ENCODE measurements at places on chromosomes 2 and 18.

- no peak for DNase-seq
Observed at GRCh38 chr2:112312821-112313220, 37.4 kb downstream of the ZC3H6 start.

GRCh38 chr2:158665536-158666302 lies 129.4 kb upstream of the DAPL1 start:
- no peak for DNase-seq

DNA sequence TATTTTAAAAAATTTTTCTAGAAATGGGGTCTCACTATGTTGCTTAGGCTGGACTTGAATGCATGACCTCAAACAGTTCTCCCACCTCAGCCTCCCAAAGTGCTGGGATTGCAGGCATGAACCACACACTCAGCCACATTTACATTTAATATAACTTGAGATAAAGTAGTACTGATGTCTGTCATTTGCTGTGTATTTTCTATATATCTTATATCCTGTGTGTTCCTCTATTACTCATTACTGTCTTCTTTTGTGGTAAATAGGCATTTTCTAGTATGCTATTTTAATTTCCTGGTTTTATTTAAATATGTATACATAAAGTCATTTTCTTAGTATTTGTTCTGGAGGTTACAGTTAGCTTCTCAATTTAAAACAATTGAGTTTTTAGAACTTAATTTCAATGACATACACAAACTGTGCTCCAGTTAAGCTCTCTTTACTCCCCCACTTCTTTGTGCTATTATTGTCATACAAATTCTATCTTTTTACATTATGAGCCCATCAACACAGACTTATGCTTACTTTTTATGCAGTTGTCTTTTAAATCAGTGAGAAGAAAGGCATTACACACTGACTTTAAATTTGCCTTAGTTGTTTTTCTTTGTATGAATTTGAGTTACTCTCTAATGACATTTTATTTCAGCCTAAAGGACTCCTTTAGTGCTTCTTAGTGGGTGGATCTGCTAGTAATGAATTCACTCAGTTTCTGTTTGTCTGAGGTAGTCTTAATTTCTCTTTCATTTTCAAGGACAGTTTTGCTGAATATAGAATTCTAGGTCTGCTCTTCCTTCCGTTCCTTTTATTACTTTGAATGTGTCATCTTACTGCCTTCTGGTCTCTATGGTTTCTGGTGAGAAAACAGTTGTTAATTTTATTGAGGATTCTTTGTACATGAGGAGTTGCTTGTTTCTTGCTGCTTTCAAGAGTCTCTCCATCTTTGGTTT lies 6.2 kb upstream of the INPP4A start:
- DNase-seq = no peak

- DNase-seq = no peak
Observed at GRCh38 chr2:217517402-217517801, 485.4 kb downstream of the TNS1 start.

DNA sequence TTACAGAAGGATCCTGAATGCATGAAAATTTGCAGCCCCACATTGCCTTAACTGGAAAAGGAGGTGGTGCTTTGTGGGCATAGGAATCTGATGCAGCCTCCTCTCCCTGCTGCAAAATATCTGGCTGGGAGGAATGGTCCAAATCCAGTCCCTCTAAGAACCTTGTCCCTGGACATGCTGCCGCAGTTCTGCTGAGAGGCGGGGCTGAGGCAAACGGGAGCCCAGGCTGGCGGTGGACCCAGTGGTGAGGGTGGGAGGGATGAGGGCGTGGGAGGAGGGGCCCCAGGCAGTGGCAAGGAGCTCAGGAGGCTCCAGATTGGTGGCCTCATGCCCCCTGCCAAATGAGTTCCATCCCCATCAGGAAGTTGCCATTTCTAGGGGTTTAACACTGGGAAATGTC lies 36.2 kb downstream of the ZAP70 start:
- DNase-seq = no peak

DNA sequence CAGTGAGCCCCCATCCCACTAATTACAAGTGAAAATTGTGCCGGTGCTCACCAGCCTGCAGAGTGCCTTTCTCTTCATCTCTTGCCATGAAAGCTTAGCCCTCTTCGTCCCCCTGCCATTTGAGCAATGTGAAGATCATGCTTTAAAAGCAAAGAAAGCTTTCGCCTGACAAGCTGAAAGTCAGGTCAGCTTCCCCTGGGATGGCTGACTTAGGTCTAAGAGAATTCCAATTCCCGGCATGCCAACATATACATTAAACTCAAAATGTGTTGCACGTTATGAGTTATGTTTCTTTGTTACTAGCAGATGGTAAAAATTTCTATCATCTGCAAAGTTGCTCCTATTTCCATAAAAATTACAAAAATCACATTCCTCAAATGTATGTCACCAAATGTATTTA lies 129.8 kb downstream of the AFF3 start:
- no peak for DNase-seq

GRCh38 chr2:113806217-113806913 lies 49.9 kb upstream of the SLC35F5 start:
- no peak for DNase-seq

DNA sequence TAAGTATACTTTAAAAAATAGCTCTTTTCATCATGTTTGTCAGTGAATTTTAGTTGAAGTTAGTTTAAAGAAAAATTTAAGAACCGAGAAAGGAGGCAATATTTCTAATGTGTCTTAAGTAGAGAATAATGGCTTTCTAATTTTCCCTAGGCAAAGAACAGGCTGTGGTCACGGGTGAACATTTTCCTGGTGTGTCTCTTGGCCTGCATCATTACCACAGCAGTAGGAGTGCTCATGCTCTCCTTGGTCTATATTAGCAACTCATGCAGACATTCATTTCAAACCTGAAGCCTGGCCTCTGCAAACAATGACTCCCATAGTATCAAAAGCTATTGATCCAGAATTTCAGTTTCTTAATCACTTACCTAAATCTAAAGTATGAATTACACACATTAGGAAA lies 57.4 kb downstream of the C18orf54 start:
- DNase-seq = no peak

DNA sequence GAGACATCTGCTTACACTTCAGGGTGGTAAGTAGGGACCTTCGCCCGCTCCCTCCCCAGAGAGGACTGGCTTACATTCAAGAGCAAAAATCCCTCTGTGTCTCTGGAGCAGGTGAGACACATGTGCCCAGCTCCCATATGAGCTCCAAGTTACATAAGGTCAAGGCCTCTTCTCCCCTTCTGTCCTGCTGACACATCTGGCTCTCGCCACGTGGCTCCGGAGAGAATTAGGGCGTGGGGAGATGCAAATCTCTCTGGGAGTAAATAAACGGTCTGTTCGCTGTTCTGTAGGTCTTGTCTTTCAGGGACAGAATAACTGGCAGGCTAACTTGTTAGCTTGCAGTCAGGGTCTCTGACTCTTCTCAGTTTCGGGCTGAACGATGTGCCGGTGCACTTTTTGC lies 16.2 kb downstream of the MRO start:
- DNase-seq = no peak

DNA sequence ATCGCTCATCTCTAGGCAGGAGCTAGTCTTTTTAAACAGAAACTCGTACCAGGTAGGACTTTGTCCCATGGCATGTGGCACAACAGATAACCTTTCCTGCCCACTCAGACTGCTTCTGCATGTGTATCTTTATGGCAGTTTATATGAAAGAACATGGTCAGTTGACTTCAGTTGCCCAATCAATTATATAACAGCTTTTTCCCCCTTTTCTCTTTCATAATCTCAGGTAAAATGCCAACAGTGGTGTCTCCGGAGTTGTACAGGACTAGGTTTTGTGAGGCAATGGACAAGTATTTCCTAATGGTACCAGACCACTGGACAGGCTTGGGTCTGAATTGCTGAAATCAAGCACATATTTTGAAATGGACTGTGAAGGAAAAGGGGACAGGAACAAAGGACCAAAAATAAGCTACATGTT lies 51.6 kb upstream of the PTH2R start:
- no peak for DNase-seq

Data from cortex of kidney (tissue), 1 donor.